Activated T-helper 1 cell treated with anti-CD3 and anti-CD28 coated beads, Interleukin-2, amount 50 U/mL, for 16 hours (primary cell): ENCODE measurements at places on chromosomes 2 and 18.

GRCh38 chr2:216354306-216354705, 18.0 kb downstream of the MARCHF4 start:
- no peak for DNase-seq

DNA sequence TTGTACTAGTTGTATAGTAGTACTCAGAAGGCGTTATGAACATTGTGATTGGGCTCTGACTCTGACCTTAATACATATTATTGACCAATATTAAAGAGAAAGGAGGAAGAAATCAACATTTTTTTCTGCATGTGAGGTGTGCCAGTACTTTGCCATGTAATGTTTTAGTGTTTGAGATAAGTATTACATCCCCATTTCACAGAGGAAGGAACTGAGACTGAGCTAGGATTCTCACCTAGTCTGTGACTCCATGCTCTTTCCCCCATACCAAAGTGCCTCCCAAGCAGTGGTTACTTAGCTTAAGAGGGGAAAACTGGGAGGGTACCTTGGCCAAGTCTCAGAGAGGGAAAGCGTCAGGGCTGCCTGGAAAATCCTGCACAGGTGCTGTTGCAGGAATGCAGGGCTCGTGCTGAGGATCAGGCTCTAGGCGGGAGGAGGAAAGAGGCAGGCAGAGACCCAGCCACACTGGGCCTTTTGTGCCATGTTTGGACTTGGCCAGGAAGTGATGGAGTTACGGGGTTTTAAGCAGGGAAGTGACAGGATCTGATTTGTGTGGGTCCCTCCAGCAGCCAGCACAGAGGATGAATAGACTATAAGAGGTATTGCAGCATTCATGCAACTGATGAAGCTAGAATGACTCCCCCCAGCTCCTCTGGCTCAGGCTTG, 1.7 kb downstream of the PNKD start:
- DNase-seq = no peak

DNA sequence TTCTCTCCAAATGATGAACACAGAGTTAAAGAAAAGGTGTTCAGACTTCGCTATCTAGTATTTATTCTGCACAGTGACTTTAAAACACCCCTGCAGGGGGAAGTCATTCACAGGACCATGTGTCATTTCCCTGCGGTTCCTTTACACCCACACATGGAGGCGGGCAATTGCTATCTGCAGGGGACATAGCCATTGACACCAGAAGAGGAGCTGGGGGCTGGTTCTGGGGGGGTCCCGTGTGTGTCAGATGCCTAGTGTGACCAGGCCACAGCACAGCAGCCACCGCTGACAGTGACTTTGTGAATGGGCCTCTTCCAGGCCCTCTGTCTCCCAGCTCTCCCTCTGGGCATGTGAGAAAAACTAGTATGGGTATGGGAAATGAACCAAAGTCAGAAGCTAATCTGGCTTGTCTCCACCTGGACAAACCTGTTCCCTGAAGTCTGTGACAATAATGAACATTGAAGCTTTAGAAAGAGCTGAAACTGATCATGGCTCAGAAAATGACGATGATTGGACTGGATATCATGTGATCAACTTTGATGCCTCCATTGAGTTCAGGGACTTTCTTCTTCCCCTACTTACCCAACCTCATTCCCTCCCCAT, 7.5 kb upstream of the GBX2 start:
- no peak for DNase-seq

DNA sequence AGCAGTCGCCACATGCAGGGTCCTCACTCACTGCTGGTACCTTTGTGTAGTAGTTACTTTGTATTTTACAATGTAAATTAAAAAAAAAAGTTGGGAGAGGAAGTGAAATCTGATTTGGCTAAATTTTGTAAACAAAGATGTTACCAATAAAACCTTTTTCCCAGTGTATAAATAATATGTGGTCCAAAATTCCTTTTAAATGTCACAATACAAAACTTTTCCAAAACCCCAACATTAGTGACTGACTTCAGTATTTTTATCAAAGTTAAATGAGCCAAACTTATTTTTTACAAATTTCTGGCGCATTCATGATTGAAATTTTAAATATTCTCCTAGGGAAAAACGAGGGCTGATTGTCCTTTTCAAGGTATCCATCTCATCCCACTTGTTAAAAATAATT, 239.9 kb downstream of the AGAP1 start:
- DNase-seq = no peak

DNA sequence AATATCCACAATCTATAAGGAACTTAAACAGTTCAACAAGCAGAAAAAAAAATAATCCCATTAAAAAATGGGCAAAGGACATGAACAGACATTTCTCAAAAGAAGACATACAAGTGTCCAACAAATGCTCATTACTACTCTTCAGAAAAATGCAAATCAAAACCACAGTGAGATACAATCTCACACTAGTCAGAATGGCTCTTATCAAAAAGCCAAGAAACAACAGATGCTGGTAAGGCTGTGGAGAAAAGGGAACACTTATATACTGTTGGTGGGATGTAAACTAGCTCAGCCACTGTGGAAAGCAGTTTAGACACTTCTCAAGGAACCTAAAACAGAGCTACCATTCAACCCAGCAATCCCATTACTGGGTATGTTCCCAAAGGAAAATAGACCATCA, 7.2 kb upstream of the CRYGB start:
- DNase-seq = no peak

- no peak for DNase-seq
Observed at GRCh38 chr2:54430649-54431048, 25.5 kb upstream of the SPTBN1 start.

- DNase-seq = no peak
Observed at GRCh38 chr2:199219551-199219950, 238.2 kb downstream of the SATB2 start.

DNA sequence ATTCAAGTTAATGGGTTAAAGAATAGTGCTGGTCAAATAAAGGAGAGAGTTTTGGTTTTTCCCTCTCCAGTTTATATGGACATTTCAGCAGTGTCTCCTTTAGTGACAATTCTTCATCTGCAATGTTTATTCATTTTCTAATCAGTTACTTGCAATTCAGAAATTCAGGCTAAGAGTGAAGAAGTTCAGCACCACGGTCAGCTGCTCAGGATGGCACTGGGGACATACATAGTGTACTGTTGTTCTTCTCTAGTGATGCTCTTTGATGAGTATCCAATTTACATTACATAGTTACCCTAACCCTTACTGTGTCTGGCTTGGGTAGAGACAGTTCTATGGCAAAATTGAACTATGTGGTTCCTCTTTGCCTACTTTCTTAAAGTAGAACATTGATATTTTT, 412.7 kb downstream of the CNTNAP5 start:
- DNase-seq = no peak

GRCh38 chr18:35729991-35730668, 148.6 kb downstream of the GALNT1 start:
- DNase-seq = no peak

GRCh38 chr2:148273158-148273691, 252.3 kb downstream of the MBD5 start:
- DNase-seq = no peak

DNA sequence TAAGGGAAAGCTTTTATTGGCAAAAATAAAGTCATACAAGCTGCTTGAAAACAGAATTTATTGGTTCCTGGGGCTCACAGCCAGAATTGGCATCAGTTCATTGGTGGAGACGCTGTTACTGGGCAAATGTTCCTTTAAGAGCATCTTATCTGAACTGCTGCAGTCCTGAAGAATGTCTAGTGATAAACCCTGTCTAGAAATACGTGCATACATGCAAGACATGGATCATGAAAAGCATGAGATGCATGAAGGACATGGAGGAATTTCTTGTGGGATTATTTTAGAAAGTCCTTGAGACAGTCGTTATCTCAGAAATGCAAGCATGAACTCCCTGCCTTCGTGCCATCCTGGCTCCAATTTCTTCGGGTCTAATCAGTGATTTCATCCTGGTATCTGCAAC, 32.5 kb upstream of the FHOD3 start:
- no peak for DNase-seq

DNA sequence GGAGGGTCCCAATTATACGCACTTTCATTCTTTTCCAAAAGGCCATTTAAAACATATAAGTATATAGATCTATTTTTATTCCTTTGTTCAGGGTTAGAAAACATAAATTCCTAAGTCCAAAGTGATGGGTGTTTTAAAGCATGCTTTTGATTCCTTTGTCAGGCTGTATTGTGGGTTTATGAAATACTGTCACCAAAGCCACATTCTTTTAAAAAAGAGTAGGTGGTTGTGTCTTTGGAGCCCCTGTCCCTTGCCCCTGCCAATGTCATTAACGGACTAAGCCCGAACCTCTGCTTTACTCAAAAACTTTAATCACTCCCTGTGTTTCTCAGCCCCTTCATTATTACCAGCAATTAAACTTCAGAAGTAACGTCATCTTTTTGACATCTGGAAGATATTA, 104.9 kb upstream of the APCDD1 start:
- DNase-seq = no peak

DNA sequence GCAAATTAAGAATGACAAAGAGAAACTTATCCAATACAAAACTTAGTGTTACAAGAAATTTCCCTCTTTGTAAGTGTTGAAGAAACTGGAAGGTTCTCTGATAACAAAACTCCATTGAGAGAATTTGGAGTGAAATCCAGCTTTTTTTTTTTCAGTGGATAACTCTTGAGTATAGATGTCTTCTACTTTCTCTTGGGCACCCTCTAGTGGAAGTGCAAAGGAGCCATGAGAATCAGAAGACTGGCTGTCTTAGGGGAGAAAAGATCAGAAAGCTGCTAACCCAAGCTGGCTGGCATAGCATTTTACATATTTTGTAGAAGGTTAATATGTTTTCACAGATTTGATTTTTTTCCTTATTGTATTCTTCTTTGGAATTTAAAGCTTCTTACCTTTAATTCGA, 138.8 kb upstream of the SATB2 start:
- no peak for DNase-seq

DNA sequence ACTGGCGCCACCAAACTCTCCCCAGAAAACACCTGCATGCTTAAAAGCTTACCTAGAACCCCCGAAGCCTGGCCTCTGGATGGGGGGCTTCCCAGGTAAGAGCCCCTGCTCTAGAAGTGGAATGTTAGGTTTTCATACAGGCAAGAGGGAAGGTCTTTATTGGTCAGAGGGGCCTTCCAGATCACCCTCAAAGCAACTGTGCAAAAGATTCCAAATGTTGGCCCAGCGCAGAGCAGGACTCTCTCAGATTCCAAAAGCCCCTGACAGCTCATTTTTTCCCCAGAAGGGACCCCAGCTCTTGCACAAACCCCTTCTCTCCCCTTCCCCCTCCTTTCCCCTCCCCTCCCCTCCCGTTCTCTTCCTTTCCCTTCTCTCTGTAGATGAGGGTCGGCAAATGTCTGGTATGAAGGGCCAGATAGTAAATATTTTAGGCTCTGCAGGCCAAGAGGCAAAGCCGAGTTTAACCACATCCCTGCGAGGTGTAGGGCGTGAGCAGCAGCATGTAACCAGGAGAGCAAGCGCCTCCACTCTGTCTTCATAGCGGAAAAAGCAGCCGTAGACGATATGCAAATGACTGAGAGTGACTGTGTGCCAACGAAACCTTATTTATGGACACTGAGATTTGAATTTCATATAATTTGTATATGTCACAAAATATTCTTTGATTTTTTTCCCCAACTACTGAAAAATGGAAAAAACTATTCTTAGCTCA, 116.9 kb downstream of the SMAD7 start:
- no peak for DNase-seq

GRCh38 chr2:9380702-9381628, 42.4 kb downstream of the ITGB1BP1 start:
- no peak for DNase-seq

DNA sequence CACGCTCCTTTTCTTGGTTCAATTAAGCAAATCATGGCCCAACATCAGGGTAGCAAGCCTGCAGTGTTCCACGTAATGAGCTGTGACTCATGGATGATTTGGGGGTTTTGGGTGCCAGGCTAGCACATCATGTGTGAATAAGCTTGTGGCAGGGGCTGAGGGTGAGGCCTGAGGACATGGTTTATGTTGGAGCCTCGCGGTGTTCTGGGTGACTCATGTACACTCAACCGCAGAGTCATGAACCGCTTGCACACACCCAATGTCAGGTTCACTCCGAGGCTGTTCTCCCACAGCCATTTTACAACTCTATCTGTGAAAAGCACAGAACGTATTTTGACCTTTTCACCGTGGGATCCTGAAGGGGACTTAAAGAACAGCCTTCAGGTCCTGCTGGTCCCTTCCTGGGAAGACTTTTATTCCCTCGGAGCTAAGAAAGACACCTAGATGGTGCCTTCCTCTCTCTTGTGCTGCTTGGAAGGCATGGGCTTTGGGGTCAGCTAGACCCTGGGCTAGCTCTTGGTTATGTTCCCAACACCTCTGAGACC, 139.9 kb upstream of the ZEB2 start:
- DNase-seq = no peak

DNA sequence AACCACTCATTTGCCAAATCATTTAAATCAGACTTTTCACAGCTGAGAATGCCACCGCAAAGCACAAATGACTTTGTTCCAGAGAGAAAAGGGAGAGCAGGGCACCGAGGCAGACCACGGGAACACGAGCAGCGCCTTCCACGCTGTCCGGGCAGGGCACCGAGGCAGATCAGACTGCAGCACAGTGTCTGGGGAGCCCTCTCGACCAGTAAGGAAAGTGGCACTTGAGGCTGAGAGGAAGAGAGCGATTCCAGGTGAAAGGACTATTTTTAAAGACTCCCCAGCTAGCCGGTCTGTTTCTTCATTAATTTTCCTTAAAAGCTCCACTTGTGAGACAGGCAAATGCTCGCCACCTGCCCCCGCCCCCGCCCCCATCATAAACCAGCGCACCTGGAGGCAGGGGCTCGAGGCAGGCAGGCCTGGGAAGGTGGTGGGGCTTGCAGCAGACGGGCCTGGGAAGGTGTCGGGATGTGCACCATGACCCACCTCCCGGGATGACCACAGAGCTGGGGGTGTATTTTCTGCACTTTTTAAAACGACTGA, 80.9 kb upstream of the CTDP1 start:
- DNase-seq = no peak

GRCh38 chr2:70720124-70720523, 47.9 kb downstream of the ADD2 start:
- no peak for DNase-seq

GRCh38 chr2:63789338-63790020, 52.2 kb upstream of the UGP2 start:
- DNase-seq = no peak

DNA sequence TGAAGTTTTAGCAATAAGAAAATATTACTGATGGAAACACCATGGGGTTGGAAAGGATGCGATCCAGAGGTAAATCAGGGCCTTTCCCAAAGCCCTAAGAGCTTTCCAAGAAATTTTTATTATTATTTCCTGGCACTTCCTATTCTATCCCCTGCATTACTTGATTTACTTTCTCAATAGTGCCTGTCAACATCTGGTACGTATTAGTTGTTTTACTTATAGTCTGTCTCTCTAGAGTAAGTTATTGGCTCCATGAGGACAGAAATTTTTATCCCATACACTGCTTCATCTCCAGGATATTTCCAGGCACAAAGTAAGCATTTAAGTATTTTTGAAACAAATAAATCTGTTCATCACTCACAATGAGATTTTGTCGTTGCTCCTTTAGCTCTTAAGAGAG, 18.1 kb downstream of the PPP4R1 start:
- no peak for DNase-seq

GRCh38 chr2:96783388-96783787, 22.7 kb downstream of the CNNM4 start:
- DNase-seq = no peak

GRCh38 chr18:11388755-11389680, 220.4 kb upstream of the SLC35G4 start:
- no peak for DNase-seq
